Activated gamma-delta T cell (primary cell): ENCODE measurements at places on chromosomes 6 and 20.

DNA sequence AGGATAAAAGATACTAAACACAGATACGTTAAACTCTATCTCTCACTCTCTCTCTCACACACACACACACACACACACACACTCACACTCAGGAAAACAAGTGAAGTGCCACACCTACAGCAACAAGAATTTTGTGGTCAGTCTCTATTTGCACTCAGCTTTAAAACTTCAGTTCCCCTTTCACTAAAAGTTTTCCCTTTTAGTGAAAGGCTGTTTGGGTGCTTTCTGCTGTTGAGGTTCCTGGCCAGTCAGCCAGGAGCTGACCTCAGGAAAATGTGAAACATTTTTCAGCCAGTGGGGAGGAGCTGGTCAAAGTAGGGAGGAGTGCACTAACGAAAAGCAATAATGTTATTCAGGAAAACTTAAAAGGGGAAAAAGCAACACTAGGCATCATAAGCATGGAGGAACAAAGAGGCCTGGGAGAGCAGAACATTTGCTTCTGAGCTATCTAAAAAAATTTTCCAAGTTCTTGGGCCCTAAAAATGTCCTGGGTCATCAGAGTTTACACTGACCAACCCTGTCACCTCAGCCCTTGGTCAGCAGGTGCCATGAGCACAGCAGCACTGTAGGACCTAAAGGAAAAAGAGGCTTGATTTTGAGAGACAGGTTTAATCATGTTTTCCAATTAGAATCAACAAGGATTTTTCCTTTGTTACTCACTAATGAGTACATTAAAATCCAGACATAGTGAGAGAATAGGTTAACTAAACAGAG, 30.7 kb upstream of the NT5E start:
- DNase-seq, result no peak

DNA sequence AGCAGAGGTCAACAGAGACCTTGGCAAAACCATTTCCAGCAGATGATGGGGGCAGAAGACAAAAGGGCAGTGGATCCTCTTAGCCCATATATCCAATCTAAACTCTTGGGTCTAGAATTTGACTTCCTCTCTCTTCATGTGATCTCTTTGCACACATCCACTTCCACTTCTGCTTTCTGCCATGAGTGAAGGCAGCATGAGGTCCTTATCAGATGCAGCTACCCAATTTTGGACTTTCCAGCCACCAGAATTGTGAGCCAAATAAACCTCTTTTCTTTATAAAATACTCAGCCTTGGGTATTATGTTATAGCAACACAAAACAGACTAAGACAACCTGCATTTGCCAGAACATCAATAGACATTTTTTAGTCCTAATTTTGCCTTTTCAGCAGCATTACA, 191.6 kb downstream of the ADAT2 start:
- DNase-seq, result no peak

DNA sequence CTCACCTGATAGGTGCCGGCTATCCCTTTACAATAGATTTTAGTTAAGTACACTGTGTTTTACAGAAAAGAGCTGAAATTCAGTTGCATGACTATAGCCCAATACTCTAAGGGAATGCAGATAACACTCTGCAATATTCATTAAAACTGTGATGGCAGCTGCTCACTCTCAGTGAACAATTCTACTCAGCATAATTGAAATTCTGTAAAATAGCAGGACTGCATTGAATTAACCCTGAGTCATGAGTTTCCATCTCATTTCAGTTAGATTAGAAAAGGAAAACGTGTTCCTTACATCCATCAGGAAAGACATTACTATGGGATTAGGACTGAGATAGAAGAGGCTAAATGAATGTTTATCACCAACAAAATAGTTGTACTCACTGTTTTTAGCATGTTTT, 613.3 kb upstream of the JAG1 start:
- DNase-seq, result no peak

- no peak for DNase-seq
Observed at GRCh38 chr20:17210983-17211382, 15.9 kb upstream of the PCSK2 start.

GRCh38 chr6:159640322-159640721, 52.7 kb downstream of the SOD2 start:
- DNase-seq, result no peak

DNA sequence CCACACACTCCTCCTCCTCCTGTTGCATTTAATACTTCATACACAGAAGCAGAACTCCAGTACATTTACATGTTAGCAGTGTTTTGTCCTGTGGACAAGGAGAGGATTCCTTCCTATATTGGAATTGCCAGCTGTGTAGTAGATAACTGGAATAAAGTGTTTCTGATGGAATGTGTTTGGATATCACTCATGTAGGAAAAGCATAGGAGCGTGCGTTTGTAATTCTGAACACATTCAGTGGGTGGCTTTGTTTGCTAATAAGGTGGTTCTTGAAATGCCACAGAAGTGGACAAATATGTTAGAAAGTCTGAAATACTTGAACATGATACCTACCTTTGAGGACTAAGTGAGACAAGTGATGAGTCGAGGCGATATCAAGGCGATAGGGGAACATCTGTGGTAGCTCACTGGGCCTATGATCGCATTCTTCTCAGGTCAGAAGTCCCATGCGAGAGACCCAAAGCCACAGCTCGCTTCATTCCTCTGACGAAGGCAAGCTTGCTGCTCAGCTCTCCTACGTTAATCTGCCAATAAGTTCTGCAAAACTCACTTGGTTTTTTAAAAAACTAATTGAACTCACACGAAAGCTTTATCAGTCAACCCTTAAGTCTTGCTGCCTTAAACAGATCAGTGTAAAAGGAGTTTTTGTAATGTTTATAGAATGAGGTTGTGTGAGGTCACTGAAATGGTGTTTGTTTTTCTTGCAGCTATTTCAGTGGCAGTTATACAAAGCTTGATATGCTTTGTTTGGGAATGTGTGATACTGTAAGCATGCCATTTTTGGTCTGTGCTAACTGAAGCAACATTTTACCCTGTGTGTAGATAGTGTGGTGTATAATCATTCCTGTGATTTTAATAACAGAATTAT, 159.9 kb downstream of the SOX4 start:
- DNase-seq, result no peak

GRCh38 chr6:130893766-130894165, 66.6 kb downstream of the SMLR1 start:
- DNase-seq, result no peak

GRCh38 chr6:11938285-11938890, 73.7 kb upstream of the HIVEP1 start:
- no peak for DNase-seq

- no peak for DNase-seq
Observed at GRCh38 chr6:28090917-28091586, 10.7 kb downstream of the ZNF165 start.

DNA sequence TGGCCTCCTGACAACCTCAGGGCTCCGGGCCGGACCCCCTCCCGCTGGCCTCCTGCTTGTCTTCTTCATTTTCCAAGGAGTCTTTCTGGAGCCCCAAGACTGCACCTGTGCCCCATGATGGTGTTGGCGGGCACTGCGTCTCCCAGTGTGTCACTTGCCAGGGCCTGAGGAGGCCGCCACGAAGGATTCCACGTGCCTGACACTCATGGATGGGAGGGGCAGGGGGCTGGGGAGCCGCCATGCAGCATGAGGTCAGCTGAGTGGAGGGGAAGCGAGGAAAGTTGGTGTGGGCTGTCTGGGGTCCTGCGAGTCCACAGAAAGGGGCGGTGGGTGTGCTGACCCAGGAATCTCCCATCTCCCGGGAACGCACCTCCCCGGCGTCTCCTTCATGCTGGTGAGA, 165.7 kb downstream of the SMOC2 start:
- DNase-seq, result no peak

- DNase-seq, result no peak
Observed at GRCh38 chr6:16284472-16284871, 46.1 kb downstream of the GMPR start.

- DNase-seq, result no peak
Observed at GRCh38 chr6:143513410-143513809, 1.9 kb upstream of the FUCA2 start.

GRCh38 chr20:1291191-1291741, 25.2 kb downstream of the SNPH start:
- DNase-seq, result no peak

DNA sequence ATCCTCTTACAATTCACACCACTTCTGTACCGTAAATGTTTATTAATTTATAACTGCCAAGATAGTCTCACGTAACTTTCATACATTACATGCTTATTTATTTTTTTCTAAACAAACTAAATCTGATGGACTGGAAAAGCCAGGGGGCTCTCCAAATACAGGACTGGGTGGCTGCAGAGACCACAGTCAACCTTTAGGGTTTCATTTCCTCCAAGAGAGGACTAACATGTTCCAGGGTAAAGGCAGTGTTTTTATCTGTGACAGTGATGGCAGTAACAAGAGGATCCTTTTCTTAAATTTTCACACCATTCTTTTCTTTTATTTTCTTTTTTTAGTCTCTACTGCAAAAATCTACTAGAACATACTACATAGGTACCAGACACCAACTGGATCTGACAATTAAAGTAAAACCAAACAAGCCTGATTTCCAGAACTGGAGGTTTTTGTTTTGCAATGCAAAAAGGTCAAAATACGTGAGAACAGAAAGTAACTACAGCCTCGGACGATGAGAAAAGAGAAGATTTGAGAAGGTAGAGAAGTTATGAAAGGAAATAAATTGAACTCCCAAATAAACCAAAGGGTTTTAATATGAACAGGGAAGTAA, 1.2 kb downstream of the LMBRD1 start:
- DNase-seq, result no peak

DNA sequence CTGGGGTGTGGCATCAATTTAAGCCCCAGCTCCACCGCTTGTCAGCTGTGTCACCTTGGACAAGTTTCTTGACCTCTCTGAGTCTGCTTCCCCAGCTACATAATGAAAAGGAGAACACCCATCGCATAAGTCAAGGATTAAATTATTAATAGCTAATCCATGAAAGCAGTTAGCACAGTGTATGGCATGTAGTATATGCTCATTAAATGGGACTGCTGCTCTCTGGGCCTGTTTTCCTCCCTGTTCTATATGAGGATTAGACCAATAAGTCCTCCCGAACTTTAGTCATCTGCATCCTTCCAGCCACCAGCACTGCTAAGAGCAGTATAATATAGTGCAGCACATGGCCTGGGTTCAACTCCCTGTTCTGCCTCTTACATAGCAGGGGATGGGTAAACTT, 19.7 kb downstream of the ETV7 start:
- DNase-seq, result no peak

DNA sequence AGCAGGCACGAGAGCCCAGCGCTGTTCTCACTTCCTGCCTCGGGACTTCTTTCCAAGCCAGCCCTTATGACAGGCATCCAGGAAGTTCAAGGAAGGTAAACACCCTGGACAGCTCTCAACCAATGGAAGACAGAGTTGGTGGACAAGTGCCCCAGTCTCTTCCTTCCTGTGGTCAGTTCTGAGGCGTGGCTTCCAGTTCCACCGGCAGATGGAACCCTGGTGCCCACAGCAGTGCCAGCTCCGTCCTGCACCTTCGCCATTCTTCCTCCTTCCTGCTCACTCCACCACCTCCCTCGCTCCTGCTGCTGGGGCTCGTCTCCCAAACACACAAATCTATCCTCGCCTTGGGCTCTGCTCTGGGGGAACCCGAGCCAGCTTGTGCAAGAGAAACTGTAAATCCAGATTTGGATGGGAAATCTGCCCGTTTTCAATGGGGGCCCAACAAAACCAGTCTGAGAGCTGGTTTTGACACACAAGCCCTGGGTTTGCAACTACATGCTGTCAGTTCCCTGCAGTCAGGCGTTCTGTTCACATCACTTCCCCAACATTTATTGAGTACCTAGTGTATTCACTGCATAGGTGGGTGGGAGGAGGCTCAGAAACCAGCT, 162.7 kb downstream of the GRM4 start:
- DNase-seq, result no peak

DNA sequence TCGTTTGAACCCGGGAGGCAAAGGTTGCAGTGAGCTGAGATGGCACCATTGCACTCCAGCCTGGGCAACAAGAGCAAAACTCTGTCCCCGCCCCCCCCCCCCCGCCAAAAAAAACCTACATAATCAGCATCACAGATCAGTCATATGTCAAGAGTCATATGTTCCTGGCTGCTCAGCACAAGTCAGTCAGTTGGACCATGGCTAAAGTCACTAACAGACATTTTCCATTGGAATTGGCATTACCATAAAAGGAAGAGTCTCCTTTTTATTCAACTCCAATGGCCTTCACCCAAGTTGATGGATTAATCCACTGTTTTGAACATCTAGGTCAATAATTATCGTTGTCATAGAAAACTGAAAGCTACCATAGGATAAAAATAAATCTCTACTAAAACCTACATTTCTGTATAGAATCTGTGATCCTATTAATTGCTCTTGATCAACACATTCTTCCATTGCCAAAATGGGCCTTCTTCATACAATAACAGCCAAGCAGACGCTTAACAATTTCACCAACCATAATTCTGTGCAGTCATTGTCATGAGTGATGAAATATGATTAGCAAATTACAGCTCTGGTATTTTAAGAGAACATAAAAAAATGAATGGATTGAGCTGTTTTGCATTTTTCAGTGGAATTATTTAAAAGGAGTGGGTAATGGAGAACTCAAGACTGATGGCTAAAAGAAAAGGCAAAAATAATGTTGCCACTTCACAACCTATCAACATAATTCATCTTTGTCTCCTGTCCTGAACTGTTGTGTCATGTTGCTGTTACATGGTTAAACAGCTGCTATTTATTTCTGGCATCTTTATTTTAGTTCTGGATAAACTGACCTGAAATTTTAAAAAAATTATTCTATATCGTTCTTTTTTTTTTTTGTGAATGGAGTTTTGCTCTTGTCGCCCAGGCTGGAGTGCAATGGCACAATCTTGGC, 555.5 kb upstream of the JARID2 start:
- no peak for DNase-seq

- DNase-seq, result no peak
Observed at GRCh38 chr6:16437095-16437494, 198.7 kb downstream of the GMPR start.

DNA sequence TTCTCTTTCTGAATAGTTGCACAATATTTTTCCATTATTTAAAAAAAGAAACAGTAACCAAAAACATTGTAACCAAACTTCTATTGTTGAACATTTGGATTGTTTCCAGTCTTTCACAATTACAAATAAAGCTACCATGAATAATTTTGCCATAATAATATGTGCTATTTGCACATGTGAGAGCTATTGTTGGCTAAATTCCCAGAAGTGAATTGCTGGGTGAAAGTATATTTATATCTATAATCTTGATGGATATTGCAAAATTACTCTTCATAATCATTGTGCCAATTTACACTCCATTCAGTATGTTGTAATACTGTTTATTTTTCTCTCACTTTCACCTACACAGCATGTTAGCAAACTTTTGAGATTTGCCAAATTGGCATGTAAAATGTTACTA, 36.6 kb upstream of the SLC22A16 start:
- DNase-seq, result no peak

GRCh38 chr6:112054555-112055190, 769 bp downstream of the CCN6 start:
- no peak for DNase-seq

GRCh38 chr20:19096843-19097242, 115.6 kb upstream of the SLC24A3 start:
- DNase-seq, result no peak

GRCh38 chr6:125300992-125301434, 754 bp downstream of the HDDC2 start:
- DNase-seq, result no peak

- no peak for DNase-seq
Observed at GRCh38 chr20:41261260-41261659, 56.3 kb downstream of the ZHX3 start.
